ENCODE measurements at places on chromosomes 6 and 20.
A peak's percentile ranks its signal among the peaks of the same experiment; 100 is the strongest.

DNA sequence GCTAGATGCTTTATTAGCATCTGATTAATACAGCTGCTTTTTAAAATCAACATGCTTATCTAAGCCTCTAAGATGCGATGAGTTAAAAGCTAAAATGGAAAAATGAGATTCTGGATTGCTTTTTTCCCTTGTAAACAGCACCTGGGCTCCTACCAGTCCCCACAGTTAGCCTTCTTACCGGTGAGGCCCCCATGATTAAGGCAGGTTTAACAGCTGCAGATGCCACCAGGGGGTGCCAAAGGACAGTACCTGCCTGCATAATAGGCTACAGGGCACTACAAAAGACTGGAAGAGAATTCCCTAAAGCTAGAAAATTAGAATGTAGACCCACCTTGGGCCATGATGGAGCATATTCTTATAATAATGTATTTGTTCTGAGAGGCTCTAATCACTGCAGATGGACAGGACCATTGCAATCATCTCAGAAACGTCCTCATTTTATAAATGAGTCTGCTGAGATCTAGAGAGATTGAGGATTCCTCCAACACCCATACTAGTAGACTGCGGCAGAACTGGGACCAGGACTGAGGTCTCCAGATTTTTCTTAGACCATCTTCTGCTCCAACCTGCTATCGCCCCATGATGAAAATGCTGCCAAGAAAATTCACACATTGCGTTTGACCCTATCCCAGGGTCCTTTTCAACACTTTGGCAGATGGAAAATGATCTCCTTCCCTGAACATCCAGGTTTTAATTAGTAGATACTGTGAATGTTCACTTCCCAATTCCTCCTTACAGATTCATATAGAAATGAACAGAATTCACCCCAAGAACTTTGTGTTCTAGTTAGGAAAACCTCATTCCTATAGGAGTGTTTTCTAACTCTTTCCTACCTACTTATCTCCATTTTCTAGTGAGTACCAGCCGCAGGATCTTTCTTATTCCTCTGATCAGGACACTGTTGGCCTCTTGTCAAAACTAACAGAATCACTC is 148.8 kb downstream of the RPS12 start:
- DNase-seq: peak; percentile 26

DNA sequence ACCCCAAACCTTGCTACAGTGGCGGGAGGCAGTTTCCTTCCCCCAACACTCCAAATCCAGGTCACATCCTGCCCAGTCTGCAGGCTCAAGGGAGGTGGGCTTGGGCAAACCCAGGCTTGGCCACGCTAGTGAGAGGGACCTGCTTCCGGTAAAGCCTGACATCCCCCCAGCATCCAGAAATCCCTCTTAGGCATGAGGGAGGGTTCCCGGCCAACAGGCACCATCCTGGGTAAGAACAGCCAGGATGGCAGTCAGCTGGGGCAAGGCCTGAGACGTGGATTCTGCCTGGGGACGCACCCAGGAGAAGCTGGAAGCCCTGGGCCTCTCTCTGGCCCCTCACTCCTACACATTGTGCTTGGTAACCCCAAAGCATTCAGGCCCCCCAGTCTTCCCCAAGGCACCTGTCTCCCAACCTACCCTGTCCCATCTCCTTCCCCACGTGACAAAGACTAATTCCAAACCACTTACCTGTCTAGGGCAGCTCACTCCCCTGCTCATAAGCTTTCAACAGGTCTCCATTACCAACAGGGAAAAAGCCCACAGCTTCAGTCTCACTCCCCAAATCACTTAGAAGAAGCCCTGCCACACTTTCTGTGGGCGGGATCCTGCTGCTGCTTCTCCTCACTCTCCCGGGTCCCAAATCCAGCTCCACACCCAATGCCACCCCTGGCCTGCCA is 2.1 kb downstream of the C20orf144 start:
- DNase-seq: no peak

DNA sequence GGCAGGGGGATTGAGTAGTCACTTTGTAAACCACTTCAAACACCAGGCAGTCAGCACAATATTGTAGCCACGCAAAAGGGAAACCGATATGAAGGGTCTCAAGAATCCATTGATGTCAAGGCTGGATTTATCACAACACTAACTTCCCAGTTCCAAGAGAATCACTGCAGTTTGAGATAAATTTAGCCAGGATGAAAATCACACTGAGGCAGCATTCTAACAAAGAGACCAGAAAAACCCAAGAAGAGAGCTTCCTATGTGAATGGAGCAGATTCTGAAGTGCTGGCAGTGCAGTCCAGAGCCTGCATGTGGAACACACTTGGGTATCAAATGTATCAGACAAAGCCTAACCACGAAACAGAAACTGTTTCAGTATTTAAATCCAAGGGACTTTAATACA is 84.6 kb downstream of the KIF16B start:
- DNase-seq: no peak

DNA sequence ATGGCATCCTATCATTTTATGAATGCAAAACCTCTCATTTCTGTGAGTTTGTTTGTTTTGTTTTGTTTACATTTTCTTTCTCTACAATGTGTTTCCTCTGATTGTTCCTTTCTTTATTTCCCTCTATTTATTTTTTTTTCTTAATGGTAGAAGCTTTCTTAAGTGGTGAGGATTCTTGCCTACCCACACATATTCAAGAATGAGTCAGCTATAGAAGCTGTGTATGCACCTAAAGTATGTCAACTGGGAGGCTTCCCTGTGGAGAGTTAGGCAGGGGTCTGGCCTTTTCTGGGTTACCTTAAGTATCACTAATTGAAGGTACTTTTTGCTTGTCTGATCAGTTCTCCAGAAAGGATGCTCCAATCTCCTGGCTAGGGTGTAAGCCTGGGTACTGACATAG is 354.0 kb downstream of the ESR1 start:
- peak; percentile 23 for DNase-seq

- DNase-seq: no peak
These were observed 484.7 kb downstream of the TFAP2B start for GRCh38 chr6:51303338-51303737.

DNA sequence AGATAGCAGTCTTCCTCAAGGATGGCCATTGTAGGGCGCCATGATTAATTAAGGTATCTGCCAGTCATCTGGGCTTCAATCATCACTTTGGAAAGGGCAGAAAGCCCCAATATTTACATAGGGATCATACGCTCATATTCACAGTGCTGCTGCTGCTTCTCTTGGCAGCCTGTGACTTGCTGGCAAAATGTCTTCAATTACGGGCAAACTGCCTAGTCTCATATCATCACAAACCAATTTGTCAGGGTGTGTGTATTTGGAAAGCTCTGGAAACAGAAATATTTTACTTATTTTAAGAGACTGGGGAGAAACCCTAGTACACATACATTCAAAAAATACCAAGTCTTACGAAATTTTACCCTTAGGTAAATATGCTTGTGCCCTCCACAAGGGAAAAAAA is 77.6 kb downstream of the SAMD5 start:
- peak; percentile 89 for DNase-seq

DNA sequence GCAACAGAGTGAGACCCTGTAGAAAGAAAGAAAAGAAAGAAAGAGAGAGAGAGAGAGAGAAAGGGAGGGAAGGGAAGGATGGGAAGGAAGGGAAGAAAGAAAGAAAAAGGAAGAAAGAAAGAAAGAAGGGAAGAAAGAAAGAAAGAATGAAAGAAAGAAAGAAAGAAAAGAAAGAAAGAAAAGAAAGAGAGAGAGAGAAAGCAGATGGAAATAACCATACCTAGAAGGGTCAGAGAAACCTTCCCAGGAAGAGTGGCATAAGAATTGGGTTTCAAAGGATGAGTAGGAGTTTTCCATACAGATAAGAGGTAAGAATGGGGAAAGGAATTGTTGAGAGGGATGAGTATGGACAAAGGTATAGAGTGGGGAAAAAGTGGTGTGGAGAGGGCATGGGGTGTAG is 54.6 kb upstream of the SLC32A1 start:
- no peak for DNase-seq

DNA sequence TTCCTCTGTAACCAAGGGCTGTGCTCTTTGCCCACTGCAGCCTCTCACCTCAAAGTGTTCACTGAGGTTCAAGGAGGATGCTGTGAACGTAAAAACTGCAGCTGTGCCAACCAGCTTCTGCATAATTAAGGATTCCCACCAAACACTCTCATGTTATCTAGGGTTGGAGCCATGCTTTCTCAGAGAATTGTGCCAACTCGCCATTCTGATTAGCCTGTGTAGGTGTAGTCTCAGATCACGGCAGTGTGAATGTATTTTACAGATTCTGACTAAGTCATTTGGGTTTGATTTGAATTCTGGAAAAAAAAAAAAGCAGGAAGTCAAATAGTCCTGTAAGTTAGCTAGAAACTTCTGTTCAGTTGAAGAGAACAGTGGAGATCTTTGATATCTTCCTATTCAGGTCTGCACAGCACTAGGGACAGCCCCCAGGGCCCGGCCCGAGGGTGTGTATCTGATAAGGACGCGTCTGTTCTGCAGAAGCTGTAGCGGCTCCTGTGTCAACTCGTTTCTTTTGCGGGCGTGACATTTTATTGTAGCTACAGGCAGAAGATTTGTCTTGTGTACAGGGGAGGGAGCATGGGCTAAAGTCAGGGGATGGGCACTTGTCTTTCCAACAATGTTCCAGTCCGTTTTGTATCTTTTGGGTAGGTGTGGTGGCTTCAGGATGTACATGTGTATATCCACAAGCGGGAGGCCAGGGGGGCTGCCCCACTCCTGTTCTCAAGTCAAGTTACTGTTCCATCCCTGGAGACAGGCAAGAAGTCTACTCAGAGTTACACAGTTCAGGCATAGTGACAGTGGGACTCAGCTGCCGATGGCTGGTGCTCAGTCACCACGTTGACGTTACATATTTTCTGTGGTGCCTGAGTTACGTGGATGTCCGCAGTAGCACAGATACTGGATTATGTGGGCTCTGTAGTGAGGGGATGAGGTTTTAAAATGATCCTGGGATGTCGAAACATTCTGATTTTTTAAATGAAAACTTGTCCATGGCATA is 12.4 kb downstream of the IRF4 start:
- no peak for DNase-seq

- no peak for DNase-seq
These were observed 159.7 kb upstream of the AHI1 start for GRCh38 chr6:135657207-135657606.

DNA sequence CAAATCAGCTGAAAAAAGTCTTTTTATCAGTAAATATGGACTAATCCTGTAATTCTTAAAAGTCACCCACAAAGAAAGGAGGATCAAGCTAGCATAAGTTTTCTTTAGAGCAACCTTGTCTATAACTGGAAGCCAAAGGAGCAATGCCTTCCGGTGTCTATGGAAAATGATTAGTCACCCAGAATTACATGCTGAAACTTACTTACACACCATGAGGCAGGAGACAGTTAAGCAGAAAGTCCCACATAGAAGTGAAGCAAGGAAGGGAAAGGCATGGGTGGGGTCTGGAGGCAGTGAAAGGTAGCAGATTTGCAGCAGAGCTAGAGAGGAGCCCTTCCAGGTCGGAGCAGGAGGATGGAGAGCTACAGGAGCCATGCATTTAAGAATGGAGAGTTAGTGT is 153.7 kb upstream of the RIPOR2 start:
- DNase-seq: no peak

DNA sequence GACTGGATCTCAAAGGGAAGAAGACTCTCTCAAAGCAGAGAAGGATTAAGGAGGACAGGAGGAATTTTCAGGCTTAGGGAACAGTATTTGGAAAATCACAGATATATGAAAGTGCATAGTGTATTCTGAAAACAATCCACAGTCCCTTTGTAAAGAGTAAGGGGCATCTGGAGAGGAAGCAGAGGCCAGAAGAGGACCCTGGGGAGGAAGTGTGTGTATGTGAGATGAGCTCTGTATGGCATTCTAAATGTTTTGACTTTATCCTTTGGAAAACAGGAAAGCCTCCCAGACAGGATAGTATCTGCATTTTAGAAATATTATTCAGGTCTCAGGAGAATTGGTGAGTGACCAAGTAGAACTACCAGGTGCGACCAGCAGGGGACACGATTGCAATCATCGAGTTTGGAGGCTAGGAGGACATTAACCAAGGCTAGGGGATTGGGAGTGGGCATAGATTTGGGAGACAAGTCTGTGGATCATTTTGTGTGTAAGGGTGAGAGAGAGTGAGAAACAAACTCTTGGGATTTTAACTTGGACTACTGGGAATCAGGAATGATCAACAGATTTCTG is 38.3 kb upstream of the FAM184A start:
- no peak for DNase-seq

DNA sequence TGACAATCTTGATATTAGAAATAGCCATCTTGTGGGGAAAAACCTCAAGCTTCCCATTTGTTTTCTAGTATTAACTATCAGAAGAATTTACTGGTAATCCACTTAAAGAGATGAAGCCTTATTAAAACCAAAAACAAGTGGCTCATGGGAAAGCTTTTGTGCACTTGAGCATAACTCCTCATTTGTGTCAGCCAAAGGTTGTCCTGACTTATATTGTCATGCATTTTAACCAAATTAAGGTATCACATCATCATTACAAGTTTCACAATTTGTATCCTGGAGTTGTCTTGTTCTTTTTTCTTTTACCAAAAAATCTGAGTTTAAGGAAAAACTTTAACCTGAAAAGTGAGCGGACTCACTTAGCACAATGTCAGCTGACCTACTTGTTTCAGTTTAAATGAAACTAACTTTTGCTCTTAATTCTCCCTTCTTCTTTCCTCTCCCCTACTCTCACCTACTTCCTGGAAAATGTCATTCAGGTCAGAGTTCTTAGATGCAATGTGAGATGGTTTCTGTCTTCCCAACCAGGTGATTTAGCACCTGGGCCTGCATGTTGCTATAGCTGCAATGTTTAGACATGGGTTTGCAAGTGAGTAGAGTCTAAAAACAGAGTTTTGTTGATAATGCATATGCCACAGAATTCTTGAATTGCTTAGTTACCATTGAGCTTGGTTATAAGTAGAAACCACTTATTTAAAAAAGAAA is 82.8 kb downstream of the TNFAIP3 start:
- DNase-seq: no peak

- DNase-seq: no peak
These were observed 34.4 kb upstream of the PMEPA1 start for GRCh38 chr20:57744206-57744605.

DNA sequence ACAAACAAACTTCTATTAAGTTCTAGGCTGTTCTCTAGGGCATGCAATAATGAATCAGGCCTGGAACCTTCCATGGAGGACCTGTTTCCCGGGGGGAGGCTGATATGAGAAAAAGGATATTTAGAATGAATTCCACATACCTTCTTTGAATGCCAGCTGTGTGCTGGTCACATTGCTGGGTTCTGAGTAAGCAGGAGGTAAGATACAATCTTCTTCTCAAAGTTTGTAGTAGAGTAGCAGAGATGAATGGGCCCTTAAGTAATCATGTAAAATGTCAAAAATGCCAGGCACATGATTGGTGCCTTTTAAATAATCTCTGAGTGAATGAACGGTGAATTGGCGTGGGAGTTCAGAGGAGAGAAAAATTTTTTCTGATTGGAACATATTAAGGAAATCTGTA is 47.4 kb downstream of the TGM2 start:
- DNase-seq: no peak

Data from fibroblast of gingiva (primary cell).